ENCODE measurements at places on chromosomes 7 and 10.

GRCh38 chr7:123714296-123715080 lies 34.3 kb downstream of the WASL start:
- no peak for DNase-seq

DNA sequence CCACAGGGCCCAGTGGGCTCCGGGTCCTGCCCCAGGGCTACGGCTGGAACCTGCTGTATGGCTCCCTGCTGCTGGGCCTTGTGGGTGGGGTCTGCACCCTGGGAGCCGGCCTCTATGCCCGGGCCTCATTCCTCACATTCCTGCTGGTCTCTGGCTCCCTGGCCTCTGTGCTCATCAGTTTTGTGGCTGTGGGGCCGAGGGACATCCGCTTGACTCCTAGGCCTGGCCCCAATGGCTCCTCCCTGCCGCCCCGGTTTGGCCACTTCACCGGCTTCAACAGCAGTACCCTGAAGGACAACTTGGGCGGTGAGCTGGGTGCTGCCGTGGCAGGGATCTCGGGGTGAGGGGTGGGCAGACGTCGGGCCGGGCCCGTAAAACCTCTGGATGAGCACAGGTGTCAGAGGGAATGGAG lies 4.4 kb downstream of the SLC12A9 start:
- no peak for DNase-seq

DNA sequence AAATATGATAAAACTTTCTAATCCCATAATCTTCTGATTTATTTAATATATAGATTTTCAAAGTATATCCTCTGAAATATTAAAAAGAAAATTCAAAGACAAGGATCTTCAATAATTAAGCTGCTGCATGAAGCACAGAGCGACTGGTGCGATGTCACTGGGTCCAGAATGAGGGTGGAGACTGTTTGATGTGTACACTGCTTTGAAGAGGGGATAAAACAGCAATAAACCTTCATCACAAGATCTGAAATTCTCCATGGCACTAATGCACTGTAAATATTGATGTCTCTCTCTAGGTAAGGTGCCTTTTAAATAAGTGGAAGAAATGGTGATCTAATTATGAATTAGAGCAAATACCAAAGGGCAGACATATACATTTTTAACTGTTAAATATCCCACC lies 337.8 kb downstream of the PARD3 start:
- DNase-seq = no peak

DNA sequence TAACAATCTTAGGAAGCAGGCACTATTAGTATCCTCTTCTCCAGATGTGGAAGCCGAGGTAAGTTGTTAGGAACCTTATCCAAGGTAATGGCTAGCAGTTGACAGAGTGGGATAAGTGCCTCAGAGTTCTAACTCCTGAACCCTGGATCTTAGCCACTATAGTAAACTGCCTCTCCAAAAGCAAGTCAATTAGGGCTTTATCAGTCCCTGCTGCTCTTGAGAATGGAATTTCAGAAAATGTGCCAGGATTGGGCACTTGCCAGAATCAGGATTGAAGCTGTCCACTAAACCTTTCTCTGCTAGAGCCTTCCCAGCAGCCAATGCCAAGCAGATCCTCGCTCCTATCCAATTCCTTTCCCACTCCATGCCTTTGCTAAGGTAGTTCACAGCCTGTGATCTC lies 777.5 kb upstream of the POM121L12 start:
- DNase-seq = no peak

DNA sequence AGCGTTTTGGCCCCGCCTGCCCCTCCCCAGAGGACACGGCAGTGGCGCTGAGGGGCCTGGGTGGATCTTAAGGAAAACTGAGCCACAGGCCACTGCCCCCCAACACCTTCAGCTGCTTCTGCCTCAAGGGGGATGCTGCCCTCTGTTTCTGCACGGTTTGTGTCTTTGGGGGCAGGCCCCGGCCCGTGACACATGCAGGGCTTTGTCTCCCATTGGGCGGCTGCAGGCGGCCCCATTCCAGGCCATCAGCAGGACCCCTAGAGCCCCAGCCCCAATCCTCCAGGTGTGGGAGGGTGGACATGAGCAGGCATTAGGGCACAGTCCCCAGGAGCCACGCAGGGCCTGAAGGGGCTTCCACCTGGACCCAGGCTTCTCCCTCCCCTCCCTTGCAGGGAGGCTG lies 25.3 kb upstream of the PPP2R2D start:
- DNase-seq = no peak
